ENCODE measurements at places on chromosomes 3 and 15. TPM values are rescaled to one million over a fixed set of nuclear protein-coding genes. Genes with fewer than 3 reads are reported as not detected.

GRCh38 chr15:62407216-62407615 lies 242.1 kb upstream of the C2CD4B start:
- DNase-seq: no peak

DNA sequence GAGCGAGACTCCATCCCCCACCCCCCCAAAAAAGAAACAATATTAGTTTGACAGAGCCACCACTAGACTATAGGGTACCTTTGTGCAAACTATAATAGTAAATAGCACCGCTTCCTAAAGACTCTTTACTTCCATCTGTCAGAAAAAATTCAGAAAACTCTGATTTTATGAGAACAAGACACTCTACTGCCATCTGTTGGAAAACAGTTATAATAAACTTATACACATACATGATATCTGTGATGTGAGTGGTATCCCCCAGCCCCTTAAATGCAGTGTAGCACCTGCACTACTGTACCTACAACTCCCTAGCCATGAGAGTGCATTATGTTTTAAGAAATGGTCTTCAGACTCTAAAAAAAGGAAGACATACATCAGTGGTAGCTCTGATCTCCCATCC lies 47.1 kb upstream of the CTDSPL start:
- no peak for DNase-seq

GRCh38 chr3:194005930-194006501 lies 129.9 kb upstream of the HES1 start:
- no peak for DNase-seq

DNA sequence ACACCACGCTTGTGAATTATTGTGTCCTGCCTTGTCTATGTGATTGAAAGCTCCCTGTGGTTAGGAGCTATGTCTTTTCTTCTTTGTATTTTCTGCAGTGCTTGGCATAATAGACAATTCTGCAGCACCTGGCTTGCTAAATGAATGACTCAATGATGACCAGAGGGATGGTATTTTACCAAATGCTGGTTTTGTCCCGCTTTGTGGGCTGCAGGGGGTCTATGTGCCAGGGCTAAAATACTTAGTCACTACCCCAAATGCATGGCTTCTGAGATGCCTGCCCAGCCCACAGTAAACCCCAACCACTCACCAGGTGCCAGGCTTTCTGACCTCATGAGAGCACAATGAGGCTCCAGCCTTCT lies 50.9 kb downstream of the BOC start:
- DNase-seq: no peak

DNA sequence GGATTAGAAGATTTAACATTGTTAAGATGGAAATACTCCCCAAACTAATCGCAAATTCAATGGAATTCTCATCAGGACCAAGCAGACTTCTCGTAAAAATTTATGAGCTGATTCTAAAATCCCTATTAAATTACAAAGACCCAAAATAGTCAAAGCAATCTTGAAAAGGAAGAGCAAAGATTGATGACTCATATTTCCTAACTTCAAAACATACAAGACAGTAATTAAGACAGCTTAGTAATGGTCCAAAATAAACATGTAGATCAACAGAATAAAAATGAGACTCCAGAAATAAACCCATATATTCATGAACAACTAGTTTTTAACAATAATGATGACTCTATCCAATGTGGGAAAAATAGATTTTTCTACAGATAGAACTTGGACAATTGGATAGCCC lies 148.7 kb downstream of the SI start:
- no peak for DNase-seq

- DNase-seq: no peak
Observed at GRCh38 chr3:185822221-185823000, 2.4 kb downstream of the IGF2BP2 start.

- DNase-seq: no peak
Observed at GRCh38 chr3:13137941-13138832, 65.0 kb upstream of the IQSEC1 start.

DNA sequence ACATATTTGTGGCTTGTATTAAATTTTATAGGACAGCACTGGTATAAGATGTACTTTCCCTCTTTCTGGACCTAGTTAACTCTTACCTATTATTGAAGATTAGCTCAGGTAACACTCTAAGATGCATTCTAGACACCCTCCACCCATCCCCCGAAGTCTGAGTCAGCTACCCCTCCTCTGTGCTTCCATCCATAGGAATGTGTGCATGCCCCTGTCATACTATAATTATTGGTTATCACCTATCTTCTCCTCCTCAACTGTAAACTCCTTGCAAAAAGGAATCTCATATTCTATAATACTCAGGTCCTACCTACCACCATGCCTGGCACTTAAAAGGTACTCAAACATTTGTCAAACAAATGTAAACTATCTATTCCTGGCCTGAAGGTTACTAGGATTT lies 3.0 kb downstream of the PEAK1 start:
- no peak for DNase-seq

COL7A1 gene
- 28.9 TPM for polyA plus RNA-seq

ALDH1L1 gene
- polyA plus RNA-seq: 49.0 TPM

DNAJA4 gene
- 21.9 TPM for polyA plus RNA-seq

GOLGA6L26 gene
- polyA plus RNA-seq: not detected

ANKUB1 gene
- polyA plus RNA-seq: 0.70 TPM
